Left cardiac atrium (tissue), 4 donors: ENCODE measurements at places on chromosomes 1 and 21. TPM values are rescaled to one million over a fixed set of nuclear protein-coding genes. Genes with fewer than 3 reads are reported as not detected.

Gene NGF
- total RNA-seq: 4.4 TPM

DNA sequence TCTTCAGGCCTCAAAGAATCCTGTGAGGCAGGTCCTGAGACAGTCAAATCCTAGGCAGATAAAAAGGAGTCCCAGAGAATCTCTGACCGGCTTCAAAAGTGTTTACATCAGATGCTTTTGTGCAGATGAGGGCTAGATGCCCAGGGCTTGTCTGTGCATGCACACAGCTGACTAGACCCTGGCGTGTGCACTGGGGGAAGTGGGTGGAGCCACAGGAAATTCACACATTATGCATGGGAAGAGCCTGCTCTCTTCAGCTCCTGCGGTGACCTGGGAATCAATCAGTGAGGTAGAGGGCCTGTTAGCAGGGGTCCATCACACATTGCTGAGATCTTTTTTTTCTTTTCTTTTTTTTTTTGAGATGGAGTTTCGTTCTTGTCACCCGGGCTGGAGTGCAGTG, 36.6 kb upstream of the NHLH2 start:
- no peak for DNase-seq

- no peak for DNase-seq
Observed at GRCh38 chr21:37181059-37181458, 86.1 kb downstream of the VPS26C start.

DNA sequence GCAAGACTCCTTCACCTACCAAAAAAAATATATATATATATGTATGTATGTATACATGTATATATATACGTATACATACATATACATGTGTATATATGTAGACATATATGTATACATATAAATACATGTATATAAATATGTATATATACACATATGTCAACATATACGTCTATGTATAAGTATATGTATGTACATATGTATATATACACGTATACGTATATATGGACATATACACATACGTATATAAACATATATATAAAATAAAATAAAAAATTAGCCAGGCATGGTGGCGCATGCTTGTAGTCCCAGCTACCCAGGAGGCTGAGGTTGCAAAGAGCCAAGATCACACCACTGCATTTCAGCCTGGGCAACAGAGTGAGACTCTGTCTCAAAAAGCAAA, 31.6 kb downstream of the BRWD1 start:
- no peak for DNase-seq

GRCh38 chr21:44612669-44613229, 870 bp downstream of the KRTAP10-8 start:
- no peak for DNase-seq

Gene CD247
- total RNA-seq: 1.1 TPM

Gene SMPDL3B
- 0.73 TPM for total RNA-seq

Gene CAPN8
- total RNA-seq: 0.21 TPM

Gene CLCA4
- not detected for total RNA-seq

Gene MMP23B
- total RNA-seq: 11.0 TPM

GRCh38 chr1:165403835-165404482, 41.0 kb downstream of the RXRG start:
- DNase-seq: no peak

DNA sequence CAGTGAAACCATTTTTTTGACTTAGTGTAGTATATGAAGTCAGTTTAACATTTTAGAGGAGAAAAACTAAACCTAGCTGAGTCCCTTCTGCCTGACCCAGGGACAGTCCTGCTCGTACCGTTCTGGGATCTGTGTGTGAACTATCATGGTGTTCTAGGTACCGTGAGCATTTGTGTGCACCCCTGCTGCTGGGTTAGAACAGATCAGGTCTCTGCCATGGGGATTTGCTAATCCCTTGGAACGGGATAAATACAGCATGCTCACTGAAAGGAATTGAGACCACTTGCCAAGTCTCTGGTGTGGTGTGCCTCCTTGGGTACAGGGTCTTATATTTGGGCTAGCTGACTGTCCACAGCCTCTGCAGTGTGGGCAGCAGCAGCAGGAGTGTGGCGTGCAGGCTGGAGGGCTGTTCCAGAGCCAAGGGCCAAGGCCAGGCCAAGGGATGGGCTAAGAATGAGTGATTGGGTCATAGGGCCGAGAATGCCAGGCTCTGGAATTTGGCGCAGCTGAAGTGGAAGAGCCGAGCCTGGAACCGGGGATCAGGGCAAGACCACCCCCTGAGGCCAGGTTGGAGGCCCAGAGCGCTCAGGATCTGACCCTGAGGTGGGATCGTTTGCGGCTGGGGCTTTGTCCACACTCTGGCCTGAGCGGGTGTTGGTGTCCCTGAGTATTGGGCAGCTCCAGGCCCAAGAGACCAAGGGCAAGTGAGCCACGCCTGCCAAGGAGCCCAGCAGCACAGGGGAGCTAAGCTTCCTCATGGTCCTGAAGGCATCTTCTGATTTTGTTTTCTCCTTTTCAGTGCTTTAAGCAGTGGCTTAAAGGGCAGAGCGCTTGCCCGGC, 66.3 kb downstream of the VPS26C start:
- no peak for DNase-seq

- no peak for DNase-seq
Observed at GRCh38 chr1:39727221-39727931, 11.3 kb upstream of the PPIE start.

GRCh38 chr1:243275316-243275715, 19.5 kb downstream of the SDCCAG8 start:
- no peak for DNase-seq

- DNase-seq: no peak
Observed at GRCh38 chr1:101060992-101061391, 35.4 kb upstream of the DPH5 start.

GRCh38 chr1:55067022-55067778, 27.9 kb downstream of the PCSK9 start:
- DNase-seq: peak; percentile 55

- no peak for DNase-seq
Observed at GRCh38 chr1:17763417-17763816, 8.3 kb downstream of the ACTL8 start.

Gene HHAT
- total RNA-seq: 2.5 TPM

- DNase-seq: peak; percentile 59
Observed at GRCh38 chr1:212162635-212163034, 122.6 kb upstream of the PPP2R5A start.

Gene SFN
- total RNA-seq: 0.18 TPM

Gene SPATA21
- not detected for total RNA-seq

DNA sequence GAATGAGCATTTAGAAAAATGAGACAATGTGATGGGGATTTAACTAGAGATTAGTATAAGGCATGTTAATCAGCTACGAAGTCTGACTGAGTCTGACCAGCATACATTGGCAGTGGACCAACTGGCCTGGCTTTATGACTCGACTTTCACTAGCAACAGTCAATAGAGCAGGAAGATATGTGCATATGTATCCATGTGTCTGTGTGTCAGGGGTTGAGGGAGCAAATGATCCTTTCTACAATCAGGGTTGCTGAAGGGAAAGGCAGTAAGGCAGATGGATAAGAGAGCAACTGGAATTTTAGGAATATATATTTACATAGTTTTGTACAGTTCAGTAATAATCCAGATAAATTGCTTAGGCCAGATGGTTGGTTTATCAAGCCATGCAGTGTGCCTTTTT, 645.6 kb downstream of the PLA2G4A start:
- no peak for DNase-seq

Gene CACNA1E
- total RNA-seq: 1.3 TPM

Gene FCGR3B
- total RNA-seq: 6.1 TPM

Gene AGT
- 102 TPM for total RNA-seq

Gene SPRR2G
- total RNA-seq: not detected

Gene ABCA4
- total RNA-seq: 0.21 TPM

GRCh38 chr1:181508486-181509165, 25.3 kb downstream of the CACNA1E start:
- no peak for DNase-seq

- peak; percentile 52 for DNase-seq
Observed at GRCh38 chr1:87129606-87130005, 199.1 kb upstream of the LMO4 start.

- no peak for DNase-seq
Observed at GRCh38 chr1:171350594-171350993, 36.6 kb downstream of the FMO4 start.

DNA sequence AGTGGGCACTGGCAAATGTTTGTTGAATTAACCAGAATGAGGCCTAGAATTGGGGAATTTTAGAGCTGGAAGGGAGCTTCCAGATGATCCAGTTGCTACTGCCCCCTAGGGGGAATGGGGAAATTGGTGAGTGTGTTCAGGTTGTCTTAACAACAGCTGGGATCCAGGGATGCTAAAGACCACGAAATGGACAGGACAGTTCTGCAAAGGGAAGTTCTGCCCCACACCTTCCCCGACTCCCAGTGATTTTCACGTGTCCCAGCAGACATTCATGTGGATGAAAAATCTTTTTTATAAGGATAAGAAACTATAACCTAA, 33.9 kb downstream of the TRIM62 start:
- no peak for DNase-seq

Gene MPC2
- 153 TPM for total RNA-seq

DNA sequence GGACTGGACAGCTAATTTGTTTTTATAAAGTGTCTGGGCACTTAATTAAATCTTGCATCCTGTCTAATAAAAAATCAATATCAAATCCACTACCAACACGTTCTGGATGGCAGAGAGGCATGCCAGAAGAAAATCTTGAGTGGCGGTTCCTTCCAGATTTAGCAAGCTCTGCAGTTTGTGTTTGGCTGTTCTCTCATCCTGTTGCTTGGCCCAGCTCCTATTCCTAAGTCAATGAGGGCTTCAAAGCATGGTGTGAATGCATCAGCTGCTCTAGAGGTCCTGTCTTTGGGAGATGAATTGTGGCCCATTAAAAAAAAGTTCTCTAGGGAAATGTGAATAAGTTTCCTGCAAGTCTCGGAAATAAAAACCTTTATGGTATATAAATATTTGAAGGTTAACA, 90.3 kb downstream of the DISC1 start:
- no peak for DNase-seq

Gene NUAK2
- total RNA-seq: 1.2 TPM

DNA sequence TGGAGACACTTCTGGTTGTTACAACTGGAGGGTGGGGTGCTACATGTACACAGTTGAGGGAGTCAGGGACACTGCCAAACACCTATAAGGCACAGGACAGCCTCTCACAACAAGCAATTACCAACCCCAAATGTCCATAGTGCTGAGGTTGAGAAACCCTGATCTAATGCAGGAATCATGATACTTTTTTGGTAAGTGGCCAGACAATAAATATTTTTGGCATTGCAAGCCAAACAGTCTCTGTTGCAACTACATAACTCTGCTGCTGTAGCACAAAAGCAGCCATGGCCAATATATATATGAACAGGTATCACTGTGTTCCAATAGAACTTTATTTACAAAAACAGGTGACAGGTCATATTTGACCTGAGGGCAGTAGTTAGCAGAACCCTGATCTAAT, 177.5 kb downstream of the ASTN1 start:
- no peak for DNase-seq
